ENCODE measurements at places on chromosomes 4 and X. TPM values are rescaled to one million over a fixed set of nuclear protein-coding genes. Genes with fewer than 3 reads are reported as not detected.

Gene BMX
- not detected for total RNA-seq

Gene SHROOM3
- 0.10 TPM for total RNA-seq

DNA sequence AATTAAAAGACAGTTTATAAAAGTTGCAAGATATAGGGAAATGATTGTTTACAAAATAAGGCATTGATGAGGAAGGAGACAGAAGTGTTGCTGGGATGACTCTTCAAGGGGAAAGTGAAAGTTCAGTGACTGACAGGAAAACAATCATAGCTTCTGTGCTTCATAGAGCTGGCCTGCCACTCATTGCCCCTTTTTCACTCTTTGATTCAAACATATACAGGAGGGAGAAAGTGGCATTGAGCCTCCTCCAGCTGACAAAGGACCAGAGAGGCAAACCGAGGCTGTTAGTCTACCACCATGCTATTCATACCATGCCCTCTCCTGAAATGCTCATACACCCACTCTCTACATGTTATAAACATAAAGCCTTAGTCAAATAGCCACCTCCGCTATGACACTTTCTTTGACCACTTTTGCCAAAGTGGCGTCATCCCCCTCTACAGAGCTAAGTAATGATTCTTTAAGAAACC lies 79.2 kb upstream of the ATOH1 start:
- DNase-seq: peak; percentile 1
- H3K4me1 ChIP-seq: no peaks in the 10 kb centered on the region
- no peaks in the 10 kb centered on the region for H3K27me3 ChIP-seq
- H3K4me3 ChIP-seq: no peak overlapping the region
- no peaks in the 10 kb centered on the region for H3K36me3 ChIP-seq
- no peak overlapping the region for H3K27ac ChIP-seq

GRCh38 chr4:83138946-83139345 lies 24.4 kb upstream of the PLAC8 start:
- no peak overlapping the region for H3K4me3 ChIP-seq
- DNase-seq: peak; percentile 60
- peaks cover 33% of the 10 kb centered on the region for H3K4me1 ChIP-seq

GRCh38 chr4:102642631-102643298 lies 118.0 kb downstream of the MANBA start:
- no peaks in the 10 kb centered on the region for H3K27me3 ChIP-seq
- DNase-seq: no peak
- no peak overlapping the region for H3K4me3 ChIP-seq
- peaks cover 19% of the 10 kb centered on the region for H3K4me1 ChIP-seq

DNA sequence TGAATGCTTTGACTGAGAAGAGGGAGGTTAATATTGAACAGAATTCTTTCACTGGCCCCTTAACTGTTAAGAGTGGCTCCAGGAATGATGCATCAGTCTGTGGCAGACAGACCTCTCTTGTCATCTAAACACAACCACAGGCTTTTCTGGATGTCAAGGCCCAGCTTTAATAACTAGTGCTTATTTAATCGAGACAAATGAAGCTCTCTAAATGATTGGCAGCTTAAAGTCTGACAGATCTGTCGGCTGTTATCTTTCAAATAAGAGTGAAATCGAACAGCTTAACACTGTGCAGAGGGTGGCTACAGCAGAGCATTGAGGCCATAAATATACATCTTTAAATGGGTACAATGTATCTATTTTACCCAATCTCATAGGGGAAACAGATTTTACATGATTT lies 500.8 kb upstream of the PABPC4L start:
- no peaks in the 10 kb centered on the region for H3K4me1 ChIP-seq
- no peak for DNase-seq
- no peak overlapping the region for H3K4me3 ChIP-seq
- H3K36me3 ChIP-seq: no peaks in the 10 kb centered on the region
- no peak overlapping the region for H3K27ac ChIP-seq

- H3K4me1 ChIP-seq: no peaks in the 10 kb centered on the region
- H3K27me3 ChIP-seq: no peaks in the 10 kb centered on the region
- H3K36me3 ChIP-seq: no peaks in the 10 kb centered on the region
- DNase-seq: no peak
- H3K4me3 ChIP-seq: no peak overlapping the region
Observed at GRCh38 chr4:96380106-96380505, 540.2 kb downstream of the PDHA2 start.

- H3K27me3 ChIP-seq: no peaks in the 10 kb centered on the region
- H3K4me1 ChIP-seq: peaks cover 55% of the 10 kb centered on the region
- peak; percentile 50 for DNase-seq
- H3K36me3 ChIP-seq: peaks cover 6% of the 10 kb centered on the region
- H3K4me3 ChIP-seq: peak overlapping the region; percentile 92
Observed at GRCh38 chr4:1345903-1346780, 866 bp upstream of the UVSSA start.

Gene GYPE
- 0.46 TPM for total RNA-seq

GRCh38 chr4:154044742-154045485 lies 256.0 kb upstream of the SFRP2 start:
- no peak for DNase-seq
- H3K36me3 ChIP-seq: no peaks in the 10 kb centered on the region
- H3K4me3 ChIP-seq: no peak overlapping the region
- no peaks in the 10 kb centered on the region for H3K4me1 ChIP-seq
- peaks cover 34% of the 10 kb centered on the region for H3K27me3 ChIP-seq

DNA sequence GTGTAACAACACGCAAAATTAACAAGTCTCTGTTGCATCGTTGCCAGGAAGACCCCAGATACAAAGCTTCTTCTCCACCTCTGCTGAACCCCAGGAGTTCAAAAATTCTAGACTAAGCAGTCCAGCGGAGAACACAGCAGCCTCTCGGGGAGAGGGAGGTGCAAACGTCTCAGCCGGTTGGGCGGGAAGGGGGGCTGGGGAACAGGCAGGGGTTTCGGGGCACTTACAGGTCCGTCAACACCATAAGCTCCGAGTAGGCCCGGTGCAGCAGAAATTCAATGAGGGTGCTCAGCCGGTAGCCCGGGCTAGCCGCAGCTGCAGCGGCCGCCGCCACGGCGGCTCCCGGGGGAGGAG lies 394 bp downstream of the MED14 start:
- peaks cover 61% of the 10 kb centered on the region for H3K4me1 ChIP-seq
- H3K27ac ChIP-seq: peak overlapping the region; percentile 93
- H3K27me3 ChIP-seq: peaks cover 16% of the 10 kb centered on the region
- peaks cover 2% of the 10 kb centered on the region for H3K36me3 ChIP-seq
- no peak for DNase-seq

- H3K4me1 ChIP-seq: no peaks in the 10 kb centered on the region
- H3K4me3 ChIP-seq: no peak overlapping the region
- DNase-seq: no peak
- no peaks in the 10 kb centered on the region for H3K36me3 ChIP-seq
- no peak overlapping the region for H3K27ac ChIP-seq
Observed at GRCh38 chr4:20109391-20109790, 142.3 kb upstream of the SLIT2 start.

Gene MAOA
- total RNA-seq: 13.2 TPM

- peaks cover 6% of the 10 kb centered on the region for H3K36me3 ChIP-seq
- no peaks in the 10 kb centered on the region for H3K4me1 ChIP-seq
- H3K4me3 ChIP-seq: no peak overlapping the region
- H3K27me3 ChIP-seq: no peaks in the 10 kb centered on the region
- DNase-seq: no peak
Observed at GRCh38 chrX:46865281-46865680, 28.4 kb downstream of the RP2 start.

Gene SPOCK3
- not detected for total RNA-seq

- no peak overlapping the region for H3K27ac ChIP-seq
Observed at GRCh38 chrX:125681058-125681457, 361.4 kb downstream of the TEX13C start.

Gene PLXNA3
- total RNA-seq: 39.4 TPM

DNA sequence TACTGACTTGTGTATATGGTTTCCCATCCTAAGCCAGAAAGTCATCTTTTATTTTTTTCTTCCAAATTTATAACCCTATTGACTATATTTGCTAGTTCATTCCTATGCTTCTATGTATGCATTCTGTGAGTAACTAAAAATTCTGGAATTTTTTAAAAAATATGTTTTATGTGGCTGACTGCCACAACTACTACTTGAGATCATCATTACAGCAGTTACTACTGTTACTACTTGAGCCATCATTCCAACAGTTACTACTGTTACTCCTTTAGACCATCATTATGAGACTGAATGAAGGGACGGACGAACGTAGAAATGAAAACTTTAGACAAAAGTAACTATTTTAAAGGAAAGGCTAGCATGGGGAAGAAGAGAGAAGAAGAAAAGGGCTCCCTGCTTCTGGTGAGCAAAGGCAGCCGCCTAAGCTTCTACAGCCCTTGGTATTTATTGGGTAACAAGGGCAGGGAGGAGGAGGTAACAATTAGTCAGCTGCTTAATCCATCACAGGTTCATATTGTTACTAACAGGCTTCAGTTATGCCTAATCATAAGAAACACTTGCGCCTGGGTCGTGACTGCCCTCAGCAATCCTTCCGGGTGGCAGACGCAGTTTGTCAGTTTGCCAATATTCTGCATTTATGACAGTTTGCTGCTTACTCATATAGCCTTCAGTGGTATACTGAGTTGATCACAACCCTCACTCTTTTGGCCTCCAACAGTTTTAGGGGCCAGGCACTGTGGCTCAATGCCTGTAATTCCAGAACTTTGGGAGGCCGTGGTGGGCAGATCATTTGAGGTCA lies 80.4 kb downstream of the PDLIM5 start:
- no peak overlapping the region for H3K27ac ChIP-seq
- no peak for DNase-seq
- no peaks in the 10 kb centered on the region for H3K27me3 ChIP-seq
- no peaks in the 10 kb centered on the region for H3K36me3 ChIP-seq
- peaks cover 8% of the 10 kb centered on the region for H3K4me1 ChIP-seq

GRCh38 chr4:39067031-39067430 lies 5.0 kb downstream of the KLHL5 start:
- peaks cover 8% of the 10 kb centered on the region for H3K4me1 ChIP-seq
- DNase-seq: no peak
- H3K27me3 ChIP-seq: no peaks in the 10 kb centered on the region
- no peak overlapping the region for H3K27ac ChIP-seq

GRCh38 chr4:95091272-95091671 lies 333.5 kb downstream of the BMPR1B start:
- no peak overlapping the region for H3K4me3 ChIP-seq
- peak overlapping the region; percentile 32 for H3K27ac ChIP-seq
- peaks cover 13% of the 10 kb centered on the region for H3K4me1 ChIP-seq

DNA sequence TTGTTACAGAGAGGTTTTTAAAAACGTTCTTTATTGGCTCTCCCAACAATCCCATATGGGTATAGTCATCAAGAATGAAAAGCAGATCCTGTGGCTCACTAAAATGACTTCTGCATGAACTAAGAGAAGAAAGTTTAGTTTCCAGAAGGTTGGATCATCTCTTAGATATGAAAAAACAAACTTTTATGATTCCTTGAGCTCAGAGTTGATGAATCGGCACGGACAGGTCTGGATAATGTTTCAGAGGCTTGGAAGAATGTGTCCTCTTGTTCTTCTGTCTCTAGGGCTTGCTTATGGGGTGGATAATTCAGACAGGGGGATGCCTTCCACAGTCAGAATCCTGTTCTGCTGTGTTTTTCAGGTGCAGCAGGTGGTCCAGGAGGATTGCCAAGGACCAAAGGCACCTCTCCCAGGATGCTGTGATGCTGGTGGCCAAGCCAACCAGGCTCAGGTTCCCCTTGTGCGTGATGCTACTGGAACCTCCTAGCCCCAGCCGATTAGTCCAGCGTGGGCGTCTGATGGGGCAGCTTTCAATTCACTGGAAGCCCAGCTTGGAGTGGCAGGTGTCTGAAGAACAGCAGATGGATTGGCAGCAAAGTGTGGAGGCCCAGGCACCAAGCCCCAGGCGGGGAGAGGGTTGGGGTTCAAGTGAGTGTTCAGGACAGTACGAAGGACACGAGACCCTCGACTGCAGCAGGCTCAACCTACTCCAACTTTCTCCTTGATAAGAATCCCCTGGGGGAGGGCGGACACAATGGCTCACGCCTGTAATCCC lies 30.3 kb downstream of the CCKAR start:
- no peak overlapping the region for H3K4me3 ChIP-seq
- no peak for DNase-seq
- H3K4me1 ChIP-seq: peaks cover 13% of the 10 kb centered on the region
- no peak overlapping the region for H3K27ac ChIP-seq
- H3K27me3 ChIP-seq: no peaks in the 10 kb centered on the region

Gene SMIM10L2A
- 0.44 TPM for total RNA-seq

Data from activated T-cell treated with anti-CD3 and anti-CD28 coated beads, Interleukin-2, amount 50 U/mL, for 72 hours (primary cell).